ENCODE measurements at places on chromosomes 16 and 17. TPM values are rescaled to one million over a fixed set of nuclear protein-coding genes. Genes with fewer than 3 reads are reported as not detected.

DNA sequence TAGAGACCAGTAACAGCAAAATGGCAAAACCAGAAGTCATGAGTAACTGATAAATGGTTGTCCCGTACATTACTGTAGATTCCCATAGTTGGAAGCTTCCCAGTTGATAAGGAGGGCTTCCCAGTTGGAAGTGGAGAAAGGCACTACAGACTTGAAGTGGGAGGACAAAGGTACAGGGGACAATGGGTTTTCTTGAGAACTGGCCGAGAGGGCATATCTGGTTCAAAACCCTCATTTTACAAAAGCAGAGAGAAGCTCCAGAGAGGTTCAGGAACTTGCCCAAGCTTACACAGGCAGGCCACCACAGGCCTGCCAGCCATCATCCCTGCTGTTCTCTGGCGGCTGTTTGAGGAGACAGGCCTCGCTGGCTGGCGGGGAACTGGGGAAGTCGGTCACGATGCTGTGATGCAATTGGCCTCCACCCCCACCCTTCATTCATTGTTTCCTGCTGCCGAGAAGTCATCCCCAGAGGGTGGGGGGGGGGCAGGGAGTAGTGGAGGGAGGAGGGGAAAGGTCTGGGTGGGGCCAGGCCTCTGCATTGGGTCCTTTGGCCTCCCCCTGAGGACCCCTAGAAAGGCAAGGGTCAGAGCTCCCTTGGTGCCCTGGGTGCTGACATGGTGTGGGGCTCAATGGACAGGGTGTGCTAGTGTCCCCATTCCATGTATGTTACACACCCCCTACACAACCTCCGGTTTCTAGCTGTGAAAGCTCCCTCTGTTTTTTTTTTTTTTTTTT lies 3.0 kb downstream of the UBALD2 start:
- DNase-seq = peak; percentile 89

GRCh38 chr16:84199097-84199496 lies 8.1 kb downstream of the ADAD2 start:
- no peak for DNase-seq

Gene C16orf89
- not detected for total RNA-seq

Gene ABCA6
- 0.08 TPM for total RNA-seq

GRCh38 chr16:54657058-54657708 lies 273.5 kb upstream of the IRX5 start:
- DNase-seq = no peak

DNA sequence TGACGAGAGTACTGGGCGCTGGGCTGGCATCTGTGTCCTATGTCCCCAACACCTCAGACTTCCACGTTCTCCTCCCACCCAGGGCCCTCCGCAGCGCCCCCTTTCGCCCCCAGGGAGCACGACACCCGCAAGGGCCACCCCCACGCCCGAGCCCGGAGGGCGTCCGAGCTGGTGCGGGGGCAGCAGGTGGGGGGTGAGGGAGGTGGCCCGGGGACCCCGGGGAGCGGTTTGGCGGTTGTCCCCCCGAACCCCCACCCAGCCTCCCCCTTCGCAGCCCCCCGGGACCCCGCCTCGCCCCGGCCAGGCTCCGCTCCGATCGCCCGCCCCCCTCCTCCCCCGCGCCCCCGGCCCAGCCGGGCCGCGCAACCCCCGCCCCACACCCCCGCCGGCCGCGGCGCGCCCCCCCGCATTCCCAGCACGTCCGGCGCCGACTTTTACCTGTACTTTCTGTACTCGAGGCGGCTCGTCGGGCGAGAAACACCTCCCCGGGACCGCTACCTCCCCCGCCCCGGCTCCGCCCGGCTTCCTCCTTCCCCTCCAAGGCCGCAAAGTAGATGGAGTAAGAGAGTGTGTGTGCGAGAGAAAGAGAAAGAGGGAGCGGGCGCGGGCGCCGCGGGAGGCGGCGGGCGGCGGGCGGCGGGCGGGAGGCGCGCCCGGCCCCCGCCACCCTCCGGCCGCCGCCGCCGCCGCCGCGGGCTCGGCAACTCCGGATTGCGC lies 901 bp downstream of the CDYL2 start:
- DNase-seq = peak; percentile 58

- no peak for DNase-seq
These were observed 255.4 kb downstream of the IRX3 start for GRCh38 chr16:54031107-54031760.

GRCh38 chr17:47685556-47686275 lies 8.2 kb upstream of the TBKBP1 start:
- no peak for DNase-seq

Gene KRT17
- total RNA-seq = not detected

Gene CDRT15L2
- total RNA-seq = not detected

Gene DNAAF8
- total RNA-seq = 0.39 TPM

- no peak for DNase-seq
These were observed 63.0 kb upstream of the TEX2 start for GRCh38 chr17:64326030-64326419.

GRCh38 chr17:2347805-2348685 lies 10.7 kb downstream of the SGSM2 start:
- no peak for DNase-seq
